ENCODE measurements at places on chromosomes 3 and 15.

- peak; percentile 67 for DNase-seq
These were observed 42.9 kb upstream of the PLCL2 start for GRCh38 chr3:16841904-16842271.

DNA sequence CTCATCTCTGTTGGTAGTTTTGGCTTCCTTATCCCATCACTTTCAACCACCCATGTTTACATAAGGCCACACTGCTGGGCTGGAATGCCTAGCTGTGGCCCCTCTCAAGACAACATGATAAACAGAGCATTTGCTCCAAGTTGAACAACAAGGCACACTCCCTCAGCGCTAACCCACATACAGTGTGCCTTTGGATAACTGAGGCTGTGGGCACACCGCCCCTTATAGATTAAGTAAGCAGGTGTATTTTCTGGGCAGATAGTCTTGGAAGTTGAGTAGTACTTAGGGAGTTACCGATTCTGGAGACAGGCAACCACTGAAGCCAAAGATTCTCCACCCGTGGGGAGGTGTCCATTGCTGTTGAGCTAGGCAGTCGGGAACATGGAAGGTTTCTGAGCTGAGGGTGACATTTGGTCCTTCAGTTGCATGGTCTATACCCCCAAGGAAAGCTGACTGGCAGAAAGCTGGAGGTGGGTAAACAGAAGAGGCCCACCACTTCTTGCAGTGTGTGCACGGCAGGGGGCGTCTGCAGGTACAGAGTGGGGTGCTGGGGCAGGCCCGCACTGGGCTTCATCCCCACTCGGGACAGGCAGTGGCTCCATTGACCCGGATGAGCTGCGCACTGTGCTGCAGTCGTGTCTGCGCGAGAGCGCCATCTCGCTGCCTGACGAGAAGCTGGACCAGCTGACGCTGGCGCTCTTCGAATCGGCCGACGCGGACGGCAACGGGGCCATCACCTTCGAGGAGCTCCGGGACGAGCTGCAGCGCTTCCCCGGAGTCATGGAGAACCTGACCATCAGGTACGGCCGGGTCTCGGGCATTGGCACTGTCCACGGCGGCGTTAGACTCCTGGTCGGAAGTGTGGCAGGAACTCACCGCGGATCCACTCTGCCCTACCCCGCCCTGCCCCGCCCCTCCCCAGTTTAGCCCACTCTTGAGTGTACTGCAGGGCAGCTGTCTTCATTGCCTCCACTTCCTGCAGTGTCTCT, 16.8 kb downstream of the NOX5 start:
- DNase-seq = peak; percentile 31

DNA sequence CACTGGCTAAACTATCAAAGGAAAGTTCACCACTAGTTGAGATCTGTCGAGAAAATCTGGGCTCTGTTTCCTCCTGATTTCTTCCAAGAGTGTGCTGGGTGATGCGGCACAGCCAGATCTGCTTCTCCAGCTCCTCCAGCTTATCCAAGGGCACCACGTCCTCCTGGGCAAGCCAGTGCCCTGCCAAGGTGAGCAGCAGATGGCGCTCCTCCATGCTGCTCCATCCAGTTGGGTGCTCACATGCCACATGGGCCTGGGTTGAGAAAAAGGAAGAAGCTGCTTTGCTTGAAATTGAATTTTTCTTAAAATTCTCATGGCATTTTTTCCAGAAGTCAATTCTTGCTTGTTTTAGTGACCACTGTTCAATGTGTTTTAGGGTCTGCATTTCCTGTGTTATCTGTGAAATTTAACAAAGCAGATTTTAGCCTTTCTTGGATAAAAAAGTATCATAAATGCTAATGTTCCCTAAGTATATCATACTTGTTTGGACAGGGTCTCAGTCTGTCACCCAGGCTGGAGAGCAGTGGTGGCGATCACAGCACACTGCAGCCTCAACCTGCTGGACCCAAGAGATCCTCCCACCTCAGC, 47.3 kb downstream of the EIF3J start:
- DNase-seq = peak; percentile 10

DNA sequence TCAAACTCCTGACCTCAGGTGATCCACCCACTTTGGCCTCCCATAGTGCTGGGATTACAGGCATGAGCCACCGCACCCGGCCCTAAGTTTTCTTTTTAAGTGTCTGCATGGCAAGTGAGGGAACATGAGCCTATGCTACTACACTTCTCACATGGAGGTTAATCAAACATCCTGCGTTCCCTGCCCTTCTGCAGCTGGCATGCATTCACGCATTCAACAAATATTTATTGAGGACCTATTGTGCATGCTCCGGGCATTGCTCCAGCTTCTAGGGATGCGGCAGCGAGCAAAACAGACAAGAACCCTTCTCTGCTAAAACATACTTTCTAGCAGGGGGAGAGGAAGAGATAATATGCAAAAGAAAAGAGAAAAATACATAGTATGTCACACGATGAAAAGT, 42.6 kb upstream of the ACKR4 start:
- DNase-seq = no peak

- no peak for DNase-seq
These were observed 138.4 kb downstream of the RSRC1 start for GRCh38 chr3:158248261-158248660.

DNA sequence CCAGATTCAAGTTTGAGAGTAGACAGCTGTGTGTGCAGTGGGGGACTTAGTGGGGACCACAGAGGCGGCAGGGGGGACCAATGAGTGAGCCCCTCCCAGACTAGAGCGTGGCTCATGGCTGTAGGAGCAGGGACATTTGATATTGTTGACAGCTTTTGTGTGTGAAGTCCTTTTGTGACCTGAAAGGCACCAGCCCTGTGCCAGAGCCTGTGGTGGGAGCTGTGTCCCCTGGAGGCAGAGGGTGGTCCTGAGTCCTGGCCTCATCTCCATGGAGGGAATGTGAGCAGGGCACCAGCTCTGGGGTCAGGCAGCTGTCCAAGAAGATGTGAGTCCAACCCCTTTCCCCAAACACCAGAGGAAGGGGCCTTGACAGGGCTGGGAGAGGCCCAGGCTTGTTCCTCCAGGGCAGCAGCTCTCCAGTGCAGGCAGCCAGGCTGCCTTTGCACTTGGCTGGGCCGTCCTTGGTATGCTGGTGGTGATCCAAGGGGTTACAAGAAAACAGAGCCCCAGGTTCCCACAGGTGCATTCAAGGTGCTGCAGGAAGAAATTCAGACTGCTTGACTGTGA, 10.1 kb upstream of the C3orf22 start:
- DNase-seq = no peak

GRCh38 chr3:146970236-146970635, 365.1 kb upstream of the PLSCR5 start:
- no peak for DNase-seq

- no peak for DNase-seq
These were observed 57.7 kb downstream of the SEMA5B start for GRCh38 chr3:122969585-122970469.

GRCh38 chr3:2568929-2569328, 470.3 kb downstream of the CNTN4 start:
- no peak for DNase-seq

DNA sequence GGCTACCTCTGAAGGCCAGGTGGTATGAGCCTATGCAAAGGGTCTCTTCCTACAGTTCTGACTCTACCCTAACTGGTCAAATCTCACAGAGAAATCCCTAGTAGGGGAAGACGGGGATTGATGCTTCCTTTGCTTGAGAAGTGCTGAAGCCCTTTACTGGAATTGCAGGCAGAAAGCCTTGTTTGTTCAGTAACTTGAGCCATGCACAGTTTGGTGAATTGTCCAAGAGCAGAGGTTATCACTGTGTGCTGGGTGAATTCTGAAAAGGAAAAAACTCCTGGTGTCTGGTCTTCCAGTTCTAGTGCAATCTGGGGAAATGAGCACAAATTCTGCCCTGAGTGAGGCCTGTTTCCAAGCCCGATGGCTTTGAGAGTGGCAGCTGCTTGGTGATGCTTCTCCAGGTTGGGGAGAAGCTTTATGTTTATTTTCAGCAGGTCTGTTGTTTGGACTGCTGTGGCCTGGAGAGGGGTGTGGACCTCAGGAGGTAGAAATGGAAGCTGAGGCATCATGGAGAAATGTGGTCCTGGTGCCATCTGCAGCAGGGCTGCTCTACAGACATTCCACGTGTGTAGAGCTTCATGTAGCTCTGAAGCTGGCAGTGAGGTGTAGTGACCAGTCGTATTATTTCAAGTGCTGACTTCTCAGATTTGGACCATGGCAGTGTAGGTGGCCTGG, 60.9 kb downstream of the ARNT2 start:
- DNase-seq = no peak

DNA sequence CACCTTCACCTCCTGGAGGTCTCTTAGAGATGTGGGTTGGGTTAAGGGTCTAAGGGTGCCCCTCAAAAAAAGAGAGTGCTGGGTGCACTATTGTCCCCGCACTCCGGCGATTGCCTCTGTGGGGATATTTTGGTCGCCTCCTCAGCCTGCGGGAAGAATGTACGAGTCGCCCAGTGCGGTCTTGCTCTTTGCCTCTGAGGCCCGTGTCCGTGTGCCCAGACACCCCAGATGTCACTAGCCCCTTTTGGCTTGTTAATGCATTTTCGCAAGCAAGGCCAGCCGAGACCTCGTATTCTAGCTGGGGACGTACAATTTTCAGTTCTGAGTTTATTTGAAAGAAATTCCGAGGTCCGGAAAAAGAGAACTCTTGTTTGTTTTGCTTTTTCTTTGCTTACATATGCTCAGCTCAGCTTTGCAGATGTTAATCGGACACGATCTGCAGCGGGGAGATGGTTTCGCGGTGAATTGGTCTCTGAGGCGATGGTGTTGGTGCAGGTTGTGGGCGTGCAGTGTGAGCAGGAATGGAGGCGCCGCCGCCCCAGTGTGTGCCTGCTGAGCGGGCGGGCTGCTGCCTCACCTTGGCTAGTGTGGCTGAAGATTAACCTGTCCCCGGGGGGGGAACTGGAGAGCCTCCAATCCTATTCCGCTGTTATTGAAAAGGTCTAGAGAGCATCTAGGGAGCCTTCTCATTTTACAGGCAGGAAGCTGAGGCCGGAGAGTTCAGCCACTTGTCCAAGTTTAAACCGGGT, 1.4 kb downstream of the ST6GAL1 start:
- DNase-seq = no peak

- DNase-seq = no peak
These were observed 155.5 kb downstream of the GOLIM4 start for GRCh38 chr3:167940241-167940640.

DNA sequence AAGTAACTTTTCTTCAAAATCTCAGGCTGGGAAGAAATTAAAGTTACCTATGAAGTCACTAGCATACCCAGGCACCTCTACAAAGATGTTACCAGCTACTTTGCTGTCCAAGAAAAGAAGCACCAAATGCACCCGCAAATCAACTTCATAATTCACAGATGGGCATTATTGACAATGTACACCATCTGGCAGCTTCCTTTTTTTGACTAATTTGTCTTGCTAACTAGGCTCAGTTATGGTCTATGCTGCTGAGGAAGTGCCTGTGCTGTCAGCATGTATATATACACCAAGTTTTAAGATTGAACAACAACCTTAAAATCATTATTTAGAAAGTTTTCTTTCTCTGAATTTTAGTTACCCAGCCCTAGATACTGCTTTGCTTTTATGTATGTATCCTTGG, 93.8 kb downstream of the NSUN3 start:
- DNase-seq = no peak

DNA sequence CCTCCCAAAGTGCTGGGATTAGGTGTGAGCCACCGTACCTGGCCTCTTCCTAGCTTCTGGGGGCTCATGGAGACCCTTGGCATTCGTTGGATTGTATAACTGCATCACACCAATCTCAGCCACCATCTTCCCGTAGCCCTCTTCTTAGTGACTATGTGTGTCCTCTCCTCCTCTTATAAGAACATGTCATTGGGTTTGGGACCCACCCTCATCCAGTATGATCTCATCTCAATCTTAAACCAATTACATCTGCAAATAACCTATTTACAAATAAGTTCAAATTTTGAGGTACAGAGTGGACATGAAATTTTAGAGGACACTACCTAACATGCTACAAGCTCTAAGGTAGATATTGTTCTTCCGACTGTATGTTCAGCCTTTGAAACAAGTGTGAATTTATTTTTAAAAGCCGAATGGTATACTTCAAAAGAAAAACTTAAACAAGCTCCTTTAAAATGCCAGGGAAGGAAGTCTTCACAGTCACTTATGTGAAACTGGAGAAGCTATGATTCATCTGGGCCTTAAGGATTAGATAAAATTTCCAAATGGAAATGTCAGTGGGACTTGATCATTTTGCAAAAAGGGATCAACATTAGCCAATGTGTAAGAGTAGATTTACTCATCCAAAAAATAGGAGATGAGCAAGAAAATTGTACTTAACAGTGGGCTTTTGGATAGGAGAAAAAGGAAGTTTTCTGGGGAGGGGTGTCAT, 225.7 kb downstream of the MEX3B start:
- no peak for DNase-seq

DNA sequence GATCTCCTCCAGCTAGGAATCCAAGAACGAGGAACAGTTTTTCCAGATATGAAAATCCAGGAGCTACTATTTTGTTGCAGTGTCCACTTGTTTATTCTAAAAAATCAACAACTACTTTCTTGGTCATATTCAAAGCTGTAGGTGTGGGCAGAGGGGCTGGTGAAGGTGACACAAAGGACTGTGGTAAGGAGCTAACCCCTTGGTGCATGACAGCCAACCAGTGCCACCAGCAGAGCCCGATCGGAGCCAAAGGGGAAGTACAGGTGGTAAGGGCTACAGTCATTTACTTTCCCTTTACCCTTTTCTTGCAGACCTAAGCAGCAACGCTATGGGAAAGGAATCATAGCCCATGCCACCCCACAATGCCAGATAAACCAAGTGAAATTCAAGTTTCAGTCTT, 30.7 kb downstream of the PLA1A start:
- DNase-seq = peak; percentile 56

GRCh38 chr3:35707904-35708303, 68.6 kb downstream of the ARPP21 start:
- DNase-seq = no peak

DNA sequence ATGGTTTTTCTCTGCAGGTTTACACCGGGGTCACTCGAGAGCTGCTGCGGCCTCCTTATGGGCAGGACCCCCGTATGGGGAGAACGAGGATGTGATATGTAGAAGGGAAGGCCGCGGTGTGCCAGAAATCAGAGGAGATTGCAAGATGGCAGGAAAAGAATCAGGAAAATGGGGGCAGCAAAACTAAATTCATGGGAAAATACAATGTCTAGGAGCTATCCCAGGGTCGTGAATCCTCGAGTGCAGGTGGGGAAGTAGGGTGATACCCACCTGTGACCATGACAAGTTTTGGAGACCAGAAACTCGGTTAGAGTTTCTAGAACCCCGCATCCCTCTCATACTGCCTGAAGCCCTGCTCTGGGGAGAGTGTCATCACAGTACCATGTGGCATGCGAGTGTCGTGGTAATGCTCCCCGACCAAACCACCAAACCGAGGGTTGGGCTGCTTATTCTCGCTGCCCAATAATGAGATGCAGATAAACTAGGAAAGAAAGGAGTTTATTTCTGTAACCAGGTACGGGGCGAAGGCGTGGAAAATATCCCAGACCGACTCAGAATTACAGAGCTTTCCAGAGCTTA, 781 bp downstream of the TRNT1 start:
- DNase-seq = no peak

- DNase-seq = no peak
These were observed 58.9 kb upstream of the GATA2 start for GRCh38 chr3:128551867-128552266.

- no peak for DNase-seq
These were observed 248.7 kb upstream of the CBLB start for GRCh38 chr3:106117490-106117858.
